ENCODE measurements at places on chromosomes 11 and 22.

DNA sequence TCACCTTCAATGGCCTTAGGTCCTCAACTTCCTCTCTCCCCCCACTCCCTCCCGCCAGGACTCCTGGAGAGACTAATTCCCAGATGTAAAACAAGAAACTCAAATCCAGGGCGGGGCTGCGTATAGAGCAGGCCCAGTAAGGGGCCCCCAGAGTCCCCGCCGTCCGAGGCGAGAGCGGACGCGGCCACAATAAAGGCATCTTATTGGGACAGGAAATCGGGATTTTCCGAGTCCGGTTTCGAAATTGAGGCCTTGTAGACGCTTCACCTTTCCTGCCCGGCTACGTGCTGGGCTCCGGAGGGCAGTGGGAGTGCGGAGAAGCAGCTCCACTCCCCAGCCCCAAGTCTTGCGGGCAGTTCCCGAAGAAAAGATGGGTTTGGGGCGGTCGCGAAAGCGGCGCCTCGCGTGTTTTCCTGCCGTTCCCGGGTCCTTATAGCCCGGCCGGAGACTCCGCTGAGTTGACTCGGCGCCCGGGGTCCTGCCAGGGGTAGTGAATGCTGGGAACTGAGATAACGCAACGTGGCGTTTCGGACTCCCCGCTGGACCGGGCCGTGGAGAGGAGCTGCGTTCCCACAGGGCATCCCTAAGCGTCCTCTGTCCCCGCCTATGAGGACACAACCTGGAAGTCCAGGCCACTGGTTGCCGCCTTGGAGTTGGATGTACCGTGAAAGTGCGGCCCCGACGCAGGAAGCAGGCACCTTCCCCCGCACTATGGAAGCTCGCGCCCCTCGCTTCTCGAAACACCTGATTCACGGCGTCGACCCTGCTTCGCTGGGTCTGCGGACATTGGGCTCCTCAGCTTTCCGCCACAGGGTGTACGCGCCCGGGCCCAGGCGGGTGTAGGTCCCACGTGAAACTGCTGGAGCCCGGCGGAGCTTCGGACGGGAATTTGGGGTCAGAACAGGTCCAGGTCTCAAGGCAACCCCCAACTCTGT lies 4.8 kb upstream of the CHRM1 start:
- no peak for DNase-seq

DNA sequence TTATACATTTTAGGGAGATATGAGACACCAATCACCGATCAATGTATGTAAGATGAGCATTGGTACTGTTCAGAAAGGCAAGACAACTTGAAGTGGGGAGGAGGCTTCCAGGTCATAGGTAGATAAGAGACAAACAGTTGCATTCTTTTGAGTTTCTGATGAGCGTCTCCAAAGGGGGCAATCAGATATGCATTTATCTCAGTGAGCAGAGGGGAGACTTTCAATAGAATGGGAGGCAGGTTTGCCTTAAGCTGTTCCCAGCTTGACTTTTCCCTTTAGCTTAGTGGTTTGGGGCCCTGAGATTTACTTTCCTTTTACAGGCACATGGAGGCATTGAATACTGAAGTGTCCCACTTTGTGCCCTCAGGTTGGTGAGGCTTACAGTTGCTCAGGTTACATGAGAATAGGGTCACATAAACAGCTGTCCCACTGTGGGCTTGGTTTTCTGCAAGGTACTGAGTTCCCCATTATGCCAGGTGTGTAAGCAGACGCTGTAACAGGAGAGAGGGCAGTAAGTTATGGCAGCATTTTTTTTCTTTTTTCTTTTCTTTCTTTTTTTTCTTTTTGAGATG lies 129.8 kb upstream of the SERPIND1 start:
- DNase-seq, result no peak

- no peak for DNase-seq
These were observed 83.0 kb downstream of the ABTB2 start for GRCh38 chr11:34274712-34275398.

DNA sequence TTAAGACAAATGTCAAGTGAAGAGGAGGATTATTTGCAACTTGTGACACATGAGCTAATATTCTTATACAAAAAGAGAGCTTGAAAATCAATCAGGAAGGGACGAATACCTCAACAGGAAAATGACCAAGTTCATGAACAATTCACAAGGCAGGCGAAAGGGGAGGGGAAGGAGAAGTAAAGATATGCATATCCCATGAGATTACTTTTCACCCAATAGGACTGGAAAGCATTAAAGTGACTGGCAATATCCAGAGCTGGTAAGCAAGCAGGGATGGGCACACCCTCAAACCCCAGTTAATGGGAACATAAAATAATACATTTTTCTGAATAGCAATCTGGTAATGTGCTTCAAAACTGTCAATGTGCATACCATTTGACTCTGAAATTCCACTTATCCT lies 129.5 kb downstream of the SLC1A2 start:
- DNase-seq, result no peak

DNA sequence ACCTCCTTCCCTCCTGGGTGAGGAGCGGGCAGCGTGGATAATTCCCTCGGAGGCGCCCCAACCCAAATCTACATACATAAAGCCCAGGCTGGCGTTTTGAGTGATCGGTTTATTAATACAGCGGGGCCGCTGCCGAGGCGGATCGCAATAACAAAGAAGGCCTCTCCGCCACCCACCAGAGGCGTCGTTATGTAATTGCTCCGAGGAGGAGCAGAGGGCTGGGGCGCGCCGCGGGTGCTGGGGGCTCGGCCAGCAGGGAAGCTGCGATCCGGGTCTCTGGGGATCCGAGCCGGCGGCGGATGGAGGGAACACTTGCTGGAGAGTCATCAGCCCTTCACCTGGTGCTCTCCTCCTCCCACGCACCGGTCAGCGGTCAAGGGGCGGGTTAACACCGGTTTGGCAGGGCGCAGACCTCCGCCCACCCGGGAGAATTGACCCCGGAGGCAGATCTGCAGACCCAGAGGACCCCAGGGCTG lies 6.4 kb upstream of the TP53I11 start:
- DNase-seq, result no peak

DNA sequence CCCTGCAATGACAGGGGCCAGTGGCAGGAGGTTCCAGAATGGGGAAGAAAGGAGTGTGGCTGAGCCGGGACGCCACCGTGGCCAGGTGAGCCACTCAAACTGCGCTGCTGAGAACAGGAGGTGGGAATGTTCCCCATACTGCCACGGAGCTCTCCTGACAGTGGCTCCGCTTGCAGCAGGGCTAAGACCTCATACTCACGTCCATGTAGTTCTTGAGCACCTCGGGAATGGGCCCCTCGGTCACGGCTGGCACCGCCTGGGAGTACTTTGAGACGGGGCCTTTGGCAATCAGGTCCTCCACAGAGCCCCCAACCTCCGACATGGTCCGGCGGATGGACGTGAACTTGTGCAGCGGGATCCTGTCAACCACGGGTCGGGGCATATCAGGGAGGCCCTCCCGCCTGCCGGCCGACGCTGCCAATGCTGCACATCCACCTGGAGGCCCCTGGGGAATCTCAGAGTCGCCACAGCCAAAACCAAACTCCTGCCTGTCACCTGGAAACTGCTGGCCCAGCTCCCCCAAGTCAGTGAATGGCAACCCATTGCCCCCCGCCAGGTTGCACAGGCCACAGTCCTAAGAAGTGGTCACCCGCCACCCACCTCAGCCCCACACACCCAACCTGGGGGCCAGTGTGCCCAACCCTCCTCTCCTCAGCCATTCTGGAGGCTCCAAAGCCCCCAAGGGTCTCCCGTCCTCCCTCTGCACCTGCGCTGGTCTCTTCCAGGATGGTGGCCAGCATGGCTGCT lies 2.4 kb downstream of the CTSD start:
- no peak for DNase-seq

GRCh38 chr22:23496445-23496833 lies 83.7 kb downstream of the IGLL1 start:
- no peak for DNase-seq

DNA sequence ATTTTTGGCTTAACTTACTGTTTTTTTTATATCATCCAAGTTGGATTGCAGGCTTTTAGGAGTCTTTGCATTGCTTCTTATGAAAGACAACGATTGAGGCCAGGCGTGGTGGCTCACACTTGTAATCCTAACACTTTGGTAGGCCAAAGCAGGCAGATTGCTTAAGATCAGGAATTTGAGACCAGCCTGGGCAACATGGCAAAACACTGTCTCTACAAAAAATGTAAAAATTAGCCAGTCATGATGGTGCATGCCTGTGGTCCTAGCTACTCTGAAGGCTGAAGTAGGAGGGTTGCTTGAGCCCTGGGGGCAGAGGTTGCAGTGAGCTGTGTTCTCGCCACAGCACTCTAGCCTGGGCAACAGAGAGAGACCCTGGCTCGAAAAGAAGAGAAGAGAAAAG lies 56.6 kb downstream of the BID start:
- no peak for DNase-seq

DNA sequence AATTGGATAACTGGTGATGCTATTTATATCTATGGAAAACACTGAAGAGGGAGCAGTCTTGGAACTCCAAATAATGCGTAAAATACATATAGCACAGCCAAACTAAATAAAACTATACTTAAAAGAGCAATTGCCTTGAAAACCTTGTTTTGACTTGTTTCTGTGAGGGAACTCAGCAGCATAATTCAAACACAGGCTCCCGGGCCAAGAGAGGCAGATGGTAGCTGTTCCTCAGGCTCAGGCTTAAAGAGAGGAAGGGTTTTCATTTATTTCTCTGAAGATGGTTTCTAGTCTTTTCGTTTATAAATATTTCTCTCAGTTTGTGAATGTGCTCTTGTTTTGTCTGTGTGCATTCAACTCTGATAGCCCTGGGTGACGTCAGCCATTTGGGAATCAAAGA lies 82.4 kb downstream of the FANCF start:
- no peak for DNase-seq

GRCh38 chr11:89355646-89356045 lies 135.5 kb downstream of the NOX4 start:
- DNase-seq, result no peak

DNA sequence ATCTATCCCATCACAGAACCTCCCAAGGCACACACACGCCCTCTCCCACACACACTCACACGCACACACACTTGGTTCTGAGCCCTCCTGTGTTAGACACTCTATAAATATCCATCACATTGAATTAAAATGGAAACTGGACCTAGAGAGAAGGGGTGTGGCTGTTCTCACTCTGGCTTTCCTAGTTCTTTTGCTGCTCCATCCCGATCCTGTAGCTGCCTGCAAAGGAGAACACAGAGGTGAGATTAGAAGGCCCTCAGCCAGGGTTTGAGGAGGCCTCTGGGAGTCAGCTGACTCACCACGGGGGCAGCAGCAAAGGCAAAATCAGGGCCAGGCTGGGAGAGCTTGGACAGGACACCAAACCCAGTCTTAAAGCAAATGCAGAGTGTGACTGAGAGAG lies 192.3 kb upstream of the CADM1 start:
- DNase-seq, result no peak

- no peak for DNase-seq
These were observed 5.5 kb upstream of the DRG1 start for GRCh38 chr22:31393893-31394292.

- no peak for DNase-seq
These were observed 44.8 kb downstream of the SHANK2 start for GRCh38 chr11:71207563-71207962.

GRCh38 chr11:61757213-61757862 lies 4.9 kb downstream of the MYRF start:
- DNase-seq, result no peak

GRCh38 chr11:126696982-126697381 lies 303.6 kb downstream of the KIRREL3 start:
- DNase-seq, result no peak

- DNase-seq, result no peak
These were observed 5.3 kb downstream of the HARBI1 start for GRCh38 chr11:46611526-46612304.
